ENCODE measurements at places on chromosomes 2 and 18.
A peak's percentile ranks its signal among the peaks of the same experiment; 100 is the strongest.

DNA sequence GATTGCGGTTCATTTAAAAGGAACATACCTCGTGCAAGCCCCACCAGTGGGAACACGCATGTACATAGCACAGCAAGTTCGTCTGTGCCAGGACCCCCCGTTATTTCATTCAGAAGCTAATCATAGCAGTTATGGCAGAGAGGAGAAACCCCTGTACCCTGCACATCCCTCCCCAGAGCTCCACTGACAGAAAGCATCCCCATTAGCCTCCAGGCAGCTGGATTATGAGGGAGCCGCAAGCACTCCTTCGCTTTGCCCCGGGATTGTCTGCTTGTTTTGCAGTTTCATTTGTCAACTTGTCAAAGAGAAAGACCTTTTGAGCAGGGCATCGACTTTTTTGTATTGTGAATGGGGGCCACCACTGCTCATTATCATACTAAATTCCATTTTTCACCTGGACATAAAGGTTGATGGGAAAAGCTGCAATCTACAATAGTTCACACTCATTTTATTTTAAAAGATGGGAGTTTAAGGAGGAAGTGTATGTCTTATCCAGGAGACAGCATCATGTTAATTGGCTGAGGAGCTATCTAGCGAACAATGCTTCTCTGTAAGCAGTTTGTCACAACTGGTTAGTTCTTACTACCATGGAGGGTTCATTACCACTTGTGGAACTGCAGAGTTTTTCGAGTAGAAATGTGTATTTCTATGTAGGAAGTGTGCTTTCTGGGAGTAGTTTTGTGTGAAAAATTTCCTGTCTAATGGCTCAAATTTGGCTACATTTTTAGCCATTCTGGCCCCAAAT is 255.3 kb downstream of the THSD7B start:
- no peak for DNase-seq

DNA sequence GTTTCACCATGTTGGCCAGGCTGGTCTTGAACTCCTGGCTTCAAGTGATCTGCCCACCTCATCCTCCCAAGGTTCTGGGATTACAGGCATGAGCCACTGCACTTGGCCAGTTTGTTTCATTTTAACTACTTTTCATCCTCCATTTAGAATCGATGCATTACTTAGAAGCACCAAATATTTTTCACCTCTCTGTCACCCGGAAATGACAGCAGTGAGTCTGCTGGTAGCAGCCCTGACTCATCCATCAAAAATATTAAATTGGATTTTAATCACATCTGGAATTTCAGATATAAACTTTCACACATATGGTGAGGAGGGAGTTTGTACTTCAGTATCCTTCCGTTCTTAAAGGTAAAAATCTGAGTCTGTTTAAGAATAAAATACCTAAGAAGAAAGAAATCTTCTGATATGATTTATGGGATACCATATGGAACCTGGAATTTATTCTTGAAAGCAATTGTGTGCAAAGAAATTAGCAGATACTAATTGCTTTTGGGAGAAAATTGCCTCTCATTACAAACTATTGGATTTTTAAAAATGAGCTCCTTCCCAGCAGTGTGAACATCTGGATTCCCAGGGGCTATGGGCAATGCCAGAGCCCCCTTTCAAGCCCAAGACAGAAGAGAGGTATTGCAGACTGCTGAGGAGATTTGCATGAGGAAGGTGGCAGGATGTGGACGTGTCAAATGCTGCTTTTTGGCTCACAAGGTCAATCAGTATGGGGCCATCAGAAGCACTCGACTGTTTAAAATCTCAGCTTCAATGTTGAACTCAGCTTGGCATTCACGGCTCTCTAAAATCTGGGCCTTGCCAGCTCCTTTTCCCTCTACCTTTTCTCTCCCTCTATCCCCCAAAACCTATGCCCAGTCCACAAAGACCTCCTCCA is 279.5 kb upstream of the SIX2 start:
- DNase-seq: no peak

DNA sequence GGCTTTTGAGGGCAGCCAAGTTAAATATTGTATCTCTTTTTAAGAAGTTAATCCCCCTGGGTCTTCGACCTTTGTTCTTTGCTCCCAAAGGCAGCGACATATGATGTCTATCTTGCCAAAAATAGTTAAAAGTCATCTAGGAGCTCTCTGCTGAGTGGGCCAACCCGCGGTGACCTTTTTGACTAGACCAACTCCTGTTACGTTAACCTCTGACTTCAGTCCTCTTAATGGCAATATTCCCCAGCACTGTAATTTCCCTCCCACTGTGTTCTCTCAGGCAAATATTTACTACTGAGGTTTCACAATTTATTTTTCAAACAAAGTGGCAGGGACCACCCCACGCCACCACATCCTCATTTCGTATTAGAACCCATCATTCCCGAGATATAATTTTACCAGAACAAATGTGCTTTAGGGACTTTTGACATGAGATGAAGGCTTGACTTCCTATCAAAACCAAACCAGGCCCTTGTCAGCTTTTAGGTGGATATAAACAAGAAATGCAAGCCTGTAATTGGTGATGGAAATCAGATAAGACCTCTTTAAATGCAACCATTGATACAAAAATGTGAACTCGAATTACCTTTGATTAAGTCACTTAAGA is 764.7 kb downstream of the SATB2 start:
- DNase-seq: no peak

GRCh38 chr2:21165350-21165749 is 41.6 kb downstream of the TDRD15 start:
- peak; percentile 7 for DNase-seq

DNA sequence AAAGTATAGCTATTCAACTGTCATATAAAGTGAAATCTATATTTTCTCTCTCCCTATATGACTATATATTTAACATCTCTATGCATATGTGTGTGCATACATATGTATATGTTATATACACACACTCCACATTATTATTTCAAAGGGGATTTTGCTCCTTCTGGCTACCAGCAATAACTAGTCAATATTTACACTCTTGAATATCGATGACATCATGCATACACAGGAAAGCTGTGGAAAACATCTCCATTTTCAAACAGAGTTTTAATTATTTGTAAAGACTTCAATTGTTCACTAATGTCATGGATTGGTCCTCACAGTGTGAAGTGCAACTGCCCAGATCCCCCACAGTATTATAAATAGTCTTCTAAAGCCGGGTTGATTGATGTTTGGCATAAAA is 195.9 kb upstream of the TCF4 start:
- DNase-seq: no peak

- no peak for DNase-seq
These were observed 15.0 kb upstream of the IL1RN start for GRCh38 chr2:113112441-113112840.

All from NAMALWA (cell line).